Hypothalamus (tissue), 51 donors: ENCODE measurements at places on chromosomes 1 and 21.

- no peak for DNase-seq
Measured at GRCh38 chr1:167671727-167672511, 41.9 kb downstream of the RCSD1 start.

GRCh38 chr1:243267914-243268653 is 12.2 kb downstream of the SDCCAG8 start:
- DNase-seq = no peak

DNA sequence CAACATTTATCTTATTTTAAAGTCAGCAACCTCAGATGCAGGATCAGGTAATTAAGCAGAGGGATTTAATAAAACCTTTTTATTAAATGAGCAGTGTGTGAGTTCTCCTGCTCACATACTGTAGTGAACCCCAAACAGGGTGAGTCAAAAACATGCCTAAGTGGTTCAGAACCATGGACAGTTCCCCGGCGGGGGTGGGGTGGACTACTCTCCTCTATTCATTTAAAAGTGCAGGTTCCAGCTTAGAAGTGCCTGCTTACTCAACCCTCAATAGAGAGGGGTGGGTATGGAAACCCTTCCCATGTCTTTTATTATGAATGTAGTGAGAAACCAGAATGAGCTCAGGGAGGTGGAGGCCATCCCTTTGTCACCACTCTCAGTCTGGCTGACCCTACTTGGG is 397.9 kb downstream of the HHAT start:
- DNase-seq = no peak

DNA sequence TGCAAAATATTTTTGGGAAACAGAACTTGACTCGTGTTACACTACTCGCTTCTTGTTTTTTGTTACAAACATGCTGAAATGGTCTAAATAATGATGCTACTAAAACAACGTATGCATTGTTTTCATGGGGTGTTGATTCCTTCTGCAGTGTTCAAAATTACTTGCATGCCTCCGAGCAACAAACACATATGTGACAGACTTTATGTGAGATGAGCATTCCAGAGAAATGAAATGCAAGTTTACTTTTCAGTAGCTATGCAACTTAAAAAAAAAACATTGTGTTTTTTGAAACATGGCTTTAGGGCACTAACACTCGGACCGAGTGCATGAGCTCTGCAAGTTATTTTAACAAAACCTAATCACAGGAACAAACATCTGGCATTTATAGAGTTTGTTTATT is 84.8 kb downstream of the CAMTA1 start:
- DNase-seq = no peak

GRCh38 chr1:17023573-17023972 is 11.8 kb upstream of the ATP13A2 start:
- no peak for DNase-seq

DNA sequence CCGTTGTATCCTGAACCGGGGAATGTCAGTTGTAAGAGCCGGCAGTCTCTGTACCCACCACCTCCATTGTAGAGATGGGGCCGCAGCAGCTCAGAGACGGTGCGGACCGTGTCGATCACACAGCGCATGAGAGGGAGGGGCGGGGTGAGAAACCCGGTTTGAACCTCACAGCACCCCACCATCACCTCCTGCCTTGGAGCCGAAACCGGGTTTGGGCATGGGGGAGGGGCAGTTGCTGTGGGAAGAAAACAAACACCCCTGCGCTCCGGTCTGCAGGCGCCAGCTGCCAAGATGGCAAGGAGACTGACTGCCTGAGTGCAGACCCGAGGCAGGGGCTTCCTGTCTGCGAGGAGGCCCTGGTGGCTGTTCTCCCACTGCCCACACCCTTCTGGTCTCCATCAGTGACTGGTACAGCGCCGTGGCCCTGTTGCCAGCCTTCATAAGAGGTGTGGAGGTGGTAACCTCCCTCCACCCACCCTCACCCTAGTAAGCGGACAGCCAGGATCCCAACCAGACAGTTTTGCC is 69.2 kb upstream of the SSBP3 start:
- no peak for DNase-seq

DNA sequence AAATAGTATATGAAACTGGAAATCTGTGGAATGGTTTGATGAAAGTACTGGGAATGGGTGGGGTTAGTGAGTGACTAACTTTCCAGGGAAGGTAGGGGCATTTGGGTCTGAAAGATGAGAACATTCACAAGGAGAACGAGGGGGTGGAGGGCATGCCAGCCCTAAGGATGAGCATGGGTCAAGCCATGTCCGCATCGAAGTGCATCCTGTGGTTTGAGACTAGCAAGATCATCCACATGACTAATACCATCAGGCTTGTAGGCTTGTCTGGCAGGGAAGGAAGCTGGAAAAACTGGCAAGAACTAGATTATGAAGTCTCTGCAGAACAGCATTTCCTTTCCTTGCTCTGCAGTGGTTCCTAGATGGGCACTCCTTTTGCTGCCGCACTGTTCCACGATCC is 70.4 kb upstream of the UBE2U start:
- DNase-seq = no peak

DNA sequence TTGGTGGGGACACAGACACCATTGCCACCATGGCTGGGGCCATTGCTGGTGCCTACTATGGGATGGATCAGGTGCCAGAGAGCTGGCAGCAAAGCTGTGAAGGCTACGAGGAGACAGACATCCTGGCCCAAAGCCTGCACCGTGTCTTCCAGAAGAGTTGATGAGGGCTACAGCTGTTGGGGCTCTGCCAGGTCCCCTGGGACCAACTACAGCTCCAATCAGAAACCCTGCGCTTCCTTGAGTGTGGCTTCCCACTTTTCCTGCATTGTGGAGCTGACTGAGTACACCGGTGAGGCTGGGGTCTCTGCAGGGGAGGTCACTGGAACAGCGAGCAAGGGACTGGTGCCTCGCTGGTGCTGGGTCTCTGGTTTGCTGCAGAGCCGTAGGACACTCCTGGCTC is 4.5 kb downstream of the ADPRS start:
- no peak for DNase-seq

GRCh38 chr1:21861602-21862429 is 49.8 kb downstream of the LDLRAD2 start:
- no peak for DNase-seq

DNA sequence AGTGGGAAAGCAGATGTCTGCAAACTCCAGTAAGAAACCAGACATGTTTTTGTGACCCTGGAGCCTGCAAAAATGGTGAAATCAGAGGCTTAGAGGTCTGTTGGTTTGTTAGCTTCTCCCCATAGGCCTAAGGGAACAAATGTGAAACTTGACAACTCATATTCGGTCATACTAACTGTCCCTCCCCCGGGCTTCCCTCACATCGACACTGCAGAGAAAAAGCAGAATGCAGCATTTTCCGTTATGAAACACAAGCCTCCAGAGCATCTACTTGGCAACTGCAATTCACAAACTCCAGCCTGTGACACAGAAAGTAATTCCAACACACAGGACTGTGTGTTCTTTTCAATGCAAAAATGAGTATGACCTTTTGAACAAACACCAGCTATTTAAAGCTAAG is 3.7 kb downstream of the KCNA2 start:
- no peak for DNase-seq

DNA sequence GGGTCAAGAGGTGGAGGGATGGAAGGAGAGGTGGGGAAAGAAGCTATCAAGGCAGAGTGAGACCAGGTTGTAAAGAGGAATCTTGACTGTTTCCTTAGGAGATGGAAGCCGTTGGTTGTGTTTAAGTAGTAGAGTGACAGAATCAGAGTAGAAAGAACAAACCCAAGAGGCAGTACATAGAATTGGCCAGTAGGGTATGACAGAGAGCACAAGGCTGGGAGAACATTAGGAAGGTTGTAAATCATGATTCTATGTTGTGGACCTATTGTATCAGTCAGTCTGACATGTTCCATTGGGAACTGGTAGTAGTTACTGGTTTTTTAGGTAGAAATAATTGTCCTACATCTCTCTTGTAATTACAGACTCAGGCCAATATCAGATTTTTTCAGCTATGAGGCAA is 486.9 kb upstream of the USP24 start:
- DNase-seq = no peak

GRCh38 chr1:157142765-157143423 is 4.7 kb upstream of the ETV3 start:
- no peak for DNase-seq

- DNase-seq = no peak
Measured at GRCh38 chr1:170221031-170221430, 75.3 kb downstream of the NTMT2 start.
